ENCODE measurements at places on chromosomes 13 and 19.

- no peak for DNase-seq
These were observed 750 bp upstream of the GPR108 start for GRCh38 chr19:6737873-6738786.

DNA sequence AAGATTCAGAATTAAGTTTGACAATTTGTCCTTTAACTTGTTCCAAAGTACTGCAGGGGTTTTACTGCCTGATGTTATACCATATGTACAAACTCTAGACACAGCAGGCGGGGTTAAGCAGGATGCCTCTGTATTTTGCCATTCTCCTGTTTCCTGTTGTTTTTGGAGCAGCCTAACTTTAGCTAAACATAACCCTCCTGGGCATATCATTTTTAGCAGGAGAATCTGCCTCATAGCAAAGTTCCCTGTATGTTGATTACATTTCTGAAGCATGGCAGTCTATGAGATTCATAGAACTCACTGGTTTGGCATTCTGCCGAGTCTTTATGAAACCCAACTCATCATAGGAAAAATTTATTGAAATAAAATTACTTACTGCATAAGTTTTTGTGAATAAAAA lies 5.2 kb downstream of the LHFPL6 start:
- DNase-seq, result no peak

DNA sequence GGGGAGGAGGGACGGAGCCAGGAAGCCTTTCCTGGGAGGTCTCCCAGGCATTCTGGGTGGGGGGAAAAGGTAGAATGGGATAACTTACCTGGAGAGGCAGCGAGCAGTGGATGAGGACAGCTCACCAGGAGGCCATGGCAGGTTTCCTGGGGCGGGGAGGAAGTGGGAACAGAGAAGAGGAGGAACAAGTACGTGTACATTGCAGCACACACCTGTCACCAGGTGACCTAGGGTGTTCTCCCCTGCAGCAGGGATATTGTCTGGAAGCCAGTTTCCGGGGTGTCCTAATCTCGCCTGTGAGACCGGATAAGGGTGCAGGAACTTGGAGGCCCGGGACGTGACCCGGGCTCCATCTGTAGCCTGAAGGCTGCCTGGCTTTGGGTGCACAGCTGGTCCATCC lies at the start of gene FUT3:
Gene FUT3, minus strand, starts transcription at position 148 of the 400 bp plus-strand sequence.
- no peak for DNase-seq

DNA sequence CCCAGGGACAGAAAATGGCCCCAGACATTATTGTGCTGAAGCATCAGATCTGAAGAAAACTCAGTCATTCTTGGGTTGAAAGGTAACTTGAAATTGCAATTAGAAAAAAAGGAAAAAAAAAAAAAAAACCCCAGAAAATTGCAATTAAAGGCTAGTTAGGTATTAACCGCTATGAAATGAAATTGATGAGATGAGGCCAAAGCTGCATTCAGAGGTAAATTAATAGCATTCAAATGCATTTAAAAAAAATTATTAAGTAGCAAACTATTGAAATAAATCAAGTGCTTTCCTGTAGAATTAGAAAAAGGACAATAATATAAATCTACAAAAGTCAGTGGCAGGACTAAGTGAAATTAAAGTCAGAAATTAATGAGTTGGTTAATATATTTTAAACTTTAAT lies 6.4 kb downstream of the PGLS start:
- no peak for DNase-seq

DNA sequence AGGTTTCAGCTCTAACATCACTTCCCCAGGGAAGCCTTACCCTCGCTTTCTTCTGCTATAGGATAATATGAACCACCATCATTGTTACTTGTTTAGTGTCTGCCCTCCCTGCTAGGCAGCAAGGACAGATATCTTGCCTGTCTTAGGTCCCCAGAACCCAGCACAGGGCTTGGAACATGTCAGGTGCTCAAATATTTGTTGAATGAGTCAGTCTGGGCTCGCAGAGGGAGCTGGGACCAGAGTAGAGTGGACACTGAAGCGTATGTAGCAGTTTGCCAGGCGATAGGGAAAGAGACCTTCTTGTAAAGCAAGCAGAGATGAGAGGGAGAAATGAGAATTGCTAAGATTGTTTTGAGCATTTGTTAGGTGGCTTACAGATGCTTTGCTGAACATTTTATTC lies 11.7 kb downstream of the BCKDHA start:
- no peak for DNase-seq

DNA sequence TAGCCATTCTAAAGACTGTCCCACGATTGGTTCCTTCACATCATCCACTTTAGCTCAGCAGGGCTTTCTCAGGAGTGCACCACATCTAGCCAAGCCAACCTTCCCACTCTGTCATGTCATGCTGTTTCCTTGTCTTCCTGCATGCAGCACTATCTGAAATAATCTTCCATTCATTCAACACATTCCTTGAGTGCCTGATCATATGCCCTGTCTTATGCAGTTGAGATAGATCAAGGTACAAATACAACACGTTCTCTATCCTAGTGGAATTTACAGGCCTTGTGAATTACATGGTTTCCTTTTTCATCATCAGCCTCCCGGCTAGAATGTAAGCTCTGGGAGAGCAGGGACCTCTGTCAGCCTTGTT lies 6.8 kb upstream of the MRPS31 start:
- no peak for DNase-seq

DNA sequence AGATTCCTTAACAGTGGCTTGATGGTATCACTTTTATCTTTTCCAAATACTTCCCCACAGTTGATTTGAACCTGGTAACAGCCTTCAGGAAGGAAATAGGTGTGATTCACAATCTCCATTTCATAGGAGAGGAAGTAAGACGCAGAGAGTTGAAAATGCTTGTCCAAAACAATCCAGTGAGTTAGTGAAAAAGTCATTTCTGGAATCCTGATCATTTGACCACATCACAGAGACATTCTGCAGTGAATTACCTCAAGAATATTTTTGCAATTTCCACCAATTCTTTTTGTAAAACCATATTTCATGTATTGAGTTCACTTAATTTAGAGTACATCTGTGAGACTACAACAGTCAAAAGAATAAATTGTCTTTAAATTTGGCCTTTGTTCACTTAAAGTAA lies 292.8 kb downstream of the DCLK1 start:
- no peak for DNase-seq

DNA sequence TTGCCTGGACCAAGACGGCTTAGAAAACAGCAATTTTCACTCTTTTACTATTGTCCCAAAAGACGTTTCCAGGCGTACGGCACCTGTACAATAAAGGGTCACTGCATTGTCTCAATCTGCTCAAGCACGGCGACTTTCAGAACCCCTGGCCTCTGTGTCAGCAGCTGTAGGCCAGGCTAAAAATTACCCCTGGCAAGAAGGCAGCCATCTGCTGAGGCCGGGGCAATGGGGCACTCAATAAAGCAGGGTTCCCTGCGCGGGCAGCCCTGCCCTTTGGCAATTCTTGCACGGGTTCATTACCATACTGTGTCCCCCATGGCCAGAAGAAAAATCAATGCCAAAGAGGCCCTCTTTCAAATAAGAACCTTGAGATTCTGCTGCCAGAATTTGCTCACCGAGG lies 52.1 kb downstream of the STK24 start:
- no peak for DNase-seq

- DNase-seq, result no peak
These were observed 6.4 kb downstream of the DOHH start for GRCh38 chr19:3494051-3494450.

- DNase-seq, result no peak
These were observed 2.7 kb downstream of the SYDE1 start for GRCh38 chr19:15109768-15110417.

GRCh38 chr13:112815871-112816270 lies 126.0 kb downstream of the ATP11A start:
- no peak for DNase-seq

- DNase-seq, result no peak
These were observed 502.4 kb downstream of the MYO16 start for GRCh38 chr13:109131698-109132257.

GRCh38 chr13:30850204-30850866 lies 55.7 kb upstream of the MEDAG start:
- no peak for DNase-seq

DNA sequence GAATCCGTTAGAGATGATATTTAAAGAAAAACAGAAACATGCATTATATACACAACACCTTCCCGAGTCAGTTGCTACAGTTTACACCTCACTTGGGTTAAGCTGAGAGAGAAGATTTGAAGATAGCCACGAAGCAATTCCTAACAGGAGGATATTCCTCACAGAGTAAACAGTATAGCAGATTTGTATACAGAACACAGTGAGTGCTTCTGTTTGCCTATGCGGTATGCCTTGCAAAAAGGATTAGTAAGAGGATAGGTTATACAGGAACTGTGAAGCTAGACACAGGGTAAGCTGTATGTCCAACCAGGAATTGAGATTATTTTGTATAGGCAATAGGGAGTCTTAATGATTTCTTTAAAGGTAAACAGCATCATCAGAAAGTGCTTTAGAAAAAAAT lies 471.8 kb downstream of the LIG4 start:
- peak; percentile 50 for DNase-seq

DNA sequence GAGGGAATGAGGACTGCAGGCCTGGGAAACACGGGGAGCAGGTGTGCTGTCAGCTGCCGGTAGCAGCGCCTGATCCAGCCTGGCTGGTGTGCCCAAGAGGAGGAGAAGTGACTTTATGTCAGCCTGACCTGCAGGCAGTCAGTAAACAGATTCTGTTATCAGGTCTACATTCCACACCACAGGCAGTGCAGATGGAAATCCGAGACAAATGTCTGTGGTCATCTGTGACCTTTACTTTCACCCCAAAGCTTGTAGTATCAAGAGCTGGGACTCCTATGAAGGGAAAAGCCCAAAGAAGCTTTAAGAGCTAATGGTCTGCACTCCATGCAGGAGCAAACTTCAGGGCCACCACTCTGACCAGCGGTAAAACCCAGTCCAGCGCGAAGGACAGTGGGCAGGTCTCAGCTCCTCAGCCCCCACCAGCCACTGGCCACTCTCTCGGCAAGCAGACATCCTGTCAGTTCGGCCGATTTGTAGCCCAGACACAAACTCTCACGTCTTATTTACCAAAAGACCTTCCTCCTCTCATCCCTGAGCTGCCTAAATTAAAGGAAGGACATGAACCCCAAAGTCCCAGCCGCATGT lies 7.7 kb downstream of the EPS15L1 start:
- DNase-seq, result no peak

DNA sequence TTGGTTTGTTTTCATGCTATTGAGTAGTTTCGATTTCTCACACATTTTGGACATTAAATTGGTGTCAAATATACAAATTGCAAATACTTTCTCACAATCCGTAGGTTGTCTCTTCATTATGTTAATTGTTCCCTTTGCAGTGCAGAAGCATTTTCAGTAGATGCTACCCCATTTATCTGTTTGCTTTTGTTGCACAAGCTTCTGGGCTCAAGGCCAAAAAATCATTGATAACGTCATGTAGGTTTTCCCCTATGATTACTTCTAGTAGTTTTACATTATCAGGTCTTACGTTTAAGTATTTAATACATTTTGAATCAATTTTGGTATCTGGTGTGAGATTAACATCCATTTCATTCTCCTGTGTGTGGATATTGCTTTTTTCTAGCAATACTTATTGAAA lies 14.0 kb upstream of the ZNF347 start:
- no peak for DNase-seq

DNA sequence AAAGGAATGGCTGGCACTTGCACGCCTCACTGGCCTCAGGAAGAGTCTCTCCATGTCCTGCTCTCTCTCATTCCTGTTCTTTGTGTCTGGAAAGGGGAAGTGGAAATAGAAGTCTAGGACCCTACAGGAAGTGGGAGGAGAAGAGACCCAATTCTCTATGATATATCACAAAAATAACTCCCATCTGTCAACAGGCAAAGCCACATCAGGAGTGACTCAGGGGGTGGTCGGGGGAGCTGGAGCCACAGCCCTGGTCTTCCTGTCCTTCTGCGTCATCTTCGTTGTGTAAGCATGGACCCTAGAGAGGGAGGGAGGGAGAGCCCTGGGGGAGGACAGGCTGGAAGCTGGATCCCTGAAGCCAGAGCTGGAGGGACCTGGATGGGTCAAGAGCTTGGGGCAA lies 3.0 kb downstream of the SIGLEC9 start:
- DNase-seq, result no peak
